ENCODE measurements at places on chromosomes 7 and 10.

GRCh38 chr7:8638076-8638475, 204.7 kb downstream of the NXPH1 start:
- DNase-seq = no peak

DNA sequence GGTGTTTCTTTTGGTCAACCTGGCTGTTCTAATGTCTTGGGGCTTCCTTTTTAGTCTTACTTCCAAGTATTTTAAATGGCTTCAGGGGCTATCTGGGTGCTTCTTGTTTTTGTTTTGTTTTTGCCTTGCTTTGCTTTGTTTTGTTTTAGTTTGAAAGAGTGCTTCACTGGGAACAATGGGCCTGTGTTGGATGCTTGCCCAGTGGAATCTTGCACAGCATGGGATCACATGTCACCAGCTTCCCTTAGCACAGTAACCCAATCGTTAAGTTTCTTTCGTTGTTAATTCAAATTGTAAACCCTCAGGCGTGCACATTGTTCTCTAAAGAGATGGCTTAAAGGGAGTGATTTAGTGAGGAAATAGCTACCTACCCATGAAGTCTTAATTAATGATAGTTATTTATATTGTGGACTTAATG, 8.9 kb downstream of the COL17A1 start:
- DNase-seq = peak; percentile 32

DNA sequence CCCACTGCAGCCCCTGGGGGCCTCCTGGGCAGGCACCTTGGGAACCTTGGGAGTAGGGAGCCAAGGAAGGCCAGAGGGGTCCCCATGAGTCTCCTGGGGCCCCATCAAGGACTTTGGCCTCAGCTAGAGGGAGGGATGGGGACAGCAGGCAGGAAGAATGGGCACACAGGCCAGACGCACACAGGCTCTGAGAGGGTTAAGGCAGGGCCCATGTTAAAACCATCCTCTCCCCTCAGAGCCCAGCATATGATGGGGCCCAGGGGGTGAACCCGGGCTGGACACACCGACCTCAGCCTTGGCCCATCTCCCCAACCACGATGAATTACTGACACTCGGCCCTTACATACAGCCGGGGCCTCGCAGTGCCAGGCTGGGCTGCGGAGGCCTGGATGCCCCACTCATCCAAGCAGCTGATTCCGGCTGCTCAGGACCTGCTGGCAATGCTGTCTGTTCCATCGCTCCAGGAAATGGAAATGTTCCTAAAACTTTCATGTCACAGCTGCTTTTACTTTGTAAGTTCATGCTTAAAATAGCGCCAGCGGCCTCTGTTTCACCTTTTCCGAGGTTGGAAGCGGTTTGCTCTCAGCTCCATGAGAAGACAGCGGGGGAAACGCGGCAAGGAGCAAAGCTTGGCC, 17.3 kb upstream of the INPP5A start:
- no peak for DNase-seq

DNA sequence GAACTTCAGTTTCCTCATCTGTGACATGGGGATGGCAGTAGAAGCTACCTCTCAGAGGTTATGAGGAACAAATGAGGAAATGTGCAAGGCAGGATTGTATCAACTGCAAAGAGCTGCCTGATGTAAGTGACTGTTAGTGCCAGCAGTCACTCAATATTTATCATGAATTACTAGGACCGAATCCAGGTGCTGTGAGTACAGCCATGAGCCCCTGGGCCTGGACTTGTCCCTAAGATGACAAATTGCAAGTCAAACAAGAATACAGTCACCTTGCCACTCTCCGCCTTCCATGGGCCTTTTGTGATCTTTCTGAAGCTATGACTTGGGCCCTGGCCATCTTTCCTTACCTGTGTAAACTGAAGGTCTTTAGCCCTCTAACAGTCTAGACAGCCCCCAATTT, 27.7 kb upstream of the TLX1 start:
- DNase-seq = no peak

GRCh38 chr10:98664329-98665042, 217.8 kb upstream of the HPS1 start:
- peak; percentile 69 for DNase-seq

- no peak for DNase-seq
Observed at GRCh38 chr7:108062250-108063014, 59.5 kb upstream of the LAMB1 start.

GRCh38 chr10:72889391-72889831, 4.1 kb upstream of the OIT3 start:
- no peak for DNase-seq

- DNase-seq = peak; percentile 90
Observed at GRCh38 chr10:70880077-70880534, 8.3 kb downstream of the PCBD1 start.

DNA sequence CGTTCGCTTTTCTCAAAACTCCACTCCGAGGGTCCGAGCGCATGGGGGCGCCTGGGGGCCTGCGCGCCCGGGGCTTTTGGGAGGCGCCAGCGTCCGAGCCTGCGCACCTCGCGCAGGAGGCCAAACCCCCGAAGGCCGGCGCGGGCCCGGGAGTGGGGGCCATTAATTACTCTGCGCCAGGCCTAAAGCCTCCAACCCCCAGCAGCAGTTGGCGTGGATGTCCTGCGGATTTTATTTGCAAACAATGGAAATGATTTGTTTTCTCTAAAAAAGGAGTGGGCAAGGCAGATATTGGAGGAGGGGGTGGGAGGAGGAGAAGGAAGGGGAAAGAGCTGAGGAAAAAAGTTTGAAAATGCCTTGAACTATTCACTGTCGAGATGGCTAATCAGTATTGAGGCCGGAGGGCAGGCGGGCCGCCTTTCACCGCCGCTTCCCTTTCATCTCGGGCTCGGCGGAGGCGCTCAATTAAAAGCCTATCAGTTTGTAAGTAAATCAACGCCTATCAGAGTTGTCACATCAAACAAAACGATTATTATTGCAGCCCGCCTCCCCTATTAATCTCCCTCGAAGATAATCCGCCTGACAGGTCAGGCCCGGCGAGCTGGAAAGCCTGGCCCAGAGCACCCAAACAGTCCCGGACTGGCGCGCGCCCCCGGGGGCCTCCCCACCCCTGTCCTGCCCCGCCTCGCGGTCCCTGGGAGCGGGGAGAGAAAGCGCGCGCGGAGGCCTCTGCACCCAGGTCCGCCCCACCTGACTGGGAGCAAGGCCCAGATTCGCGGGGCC, 3.4 kb upstream of the ZNF503 start:
- DNase-seq = no peak

GRCh38 chr10:71713135-71714030, 6.2 kb downstream of the C10orf105 start:
- peak; percentile 84 for DNase-seq

DNA sequence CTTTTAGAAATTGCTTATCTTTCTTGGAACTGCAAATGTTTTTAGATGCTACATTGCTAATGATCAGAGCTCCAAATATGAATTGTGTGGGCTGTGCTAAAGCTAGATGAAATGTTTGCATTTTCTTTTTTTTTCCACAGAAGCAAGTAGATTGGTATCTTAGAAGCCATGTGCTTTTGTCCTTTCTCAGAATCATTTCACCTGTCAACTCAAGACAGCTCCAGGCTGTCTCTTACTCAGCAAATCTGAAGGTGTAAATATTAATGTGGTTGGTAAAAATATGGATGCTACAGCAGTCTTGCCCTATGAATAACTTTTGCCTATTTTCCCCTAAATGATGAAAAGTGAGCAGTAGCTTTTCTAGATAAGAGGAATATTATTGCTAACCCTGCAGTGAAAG, 41.2 kb downstream of the AP3M1 start:
- DNase-seq = no peak

Data from suppressor macrophage (primary cell).